ENCODE measurements at places on chromosomes 4 and X.

DNA sequence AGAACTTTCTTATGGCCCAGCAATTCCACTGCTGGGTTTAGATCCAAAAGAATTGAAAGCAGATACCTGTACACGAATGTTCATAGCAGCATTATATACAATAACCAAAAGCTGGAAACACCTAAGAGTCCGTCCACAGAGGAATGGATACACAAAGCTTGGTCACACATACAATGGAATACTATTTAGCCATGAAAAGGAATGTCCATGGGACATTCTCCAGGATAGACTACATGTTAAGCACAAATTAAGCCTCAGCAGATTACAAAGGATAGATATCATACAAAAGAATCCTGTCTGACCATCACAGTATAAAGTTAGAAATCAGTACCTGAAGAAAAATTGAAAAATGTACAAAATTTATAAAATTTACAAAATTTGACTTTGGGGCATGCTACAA, 12.7 kb upstream of the MAEA start:
- no peak for DNase-seq

DNA sequence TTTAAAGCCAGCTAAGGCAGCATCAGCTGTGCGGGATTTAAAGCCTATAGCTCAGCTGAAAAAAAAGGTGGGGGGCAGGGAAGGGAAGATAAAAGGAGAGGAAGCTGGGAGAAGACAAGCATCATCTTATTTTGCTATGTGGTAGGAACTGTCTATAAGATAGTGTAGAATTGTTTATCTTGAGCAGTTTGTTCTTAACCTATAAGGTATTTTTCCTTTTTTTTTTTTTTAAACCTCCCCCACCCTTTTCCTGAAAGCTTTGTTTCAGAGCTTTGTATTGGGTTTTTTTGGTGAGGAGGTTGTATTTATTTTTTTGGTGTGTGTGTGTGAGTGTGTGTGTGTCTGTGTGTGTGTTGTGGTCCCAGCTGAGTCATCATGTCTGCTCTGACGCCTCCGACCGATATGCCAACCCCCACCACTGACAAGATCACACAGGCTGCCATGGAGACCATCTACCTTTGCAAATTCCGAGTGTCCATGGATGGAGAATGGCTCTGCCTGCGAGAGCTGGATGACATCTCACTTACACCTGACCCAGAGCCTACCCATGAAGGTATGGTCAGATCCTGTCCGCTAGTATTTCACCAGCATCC, 531 bp downstream of the RUFY3 start:
- DNase-seq = no peak

DNA sequence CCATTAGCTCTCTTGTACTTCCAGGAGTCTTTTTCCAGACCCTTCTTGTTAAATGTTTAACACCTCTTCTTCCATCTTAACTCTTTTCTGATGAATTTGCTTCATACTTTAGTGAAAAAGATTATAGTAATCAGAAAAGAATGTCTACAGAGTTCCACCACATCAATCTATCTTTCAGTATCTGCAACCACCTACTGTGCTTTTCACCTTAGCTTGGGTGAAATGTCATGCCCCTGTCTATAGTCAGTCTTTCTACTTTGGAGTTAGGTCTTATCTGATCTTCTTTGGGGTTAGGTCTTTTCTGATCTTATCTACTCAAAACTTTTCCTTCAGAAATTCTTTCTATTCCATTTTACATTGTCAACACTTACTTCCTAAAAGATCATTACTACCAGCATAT, 1310.2 kb downstream of the PCDH7 start:
- no peak for DNase-seq

- no peak for DNase-seq
Observed at GRCh38 chrX:39248330-39248729, 447.1 kb downstream of the MID1IP1 start.

DNA sequence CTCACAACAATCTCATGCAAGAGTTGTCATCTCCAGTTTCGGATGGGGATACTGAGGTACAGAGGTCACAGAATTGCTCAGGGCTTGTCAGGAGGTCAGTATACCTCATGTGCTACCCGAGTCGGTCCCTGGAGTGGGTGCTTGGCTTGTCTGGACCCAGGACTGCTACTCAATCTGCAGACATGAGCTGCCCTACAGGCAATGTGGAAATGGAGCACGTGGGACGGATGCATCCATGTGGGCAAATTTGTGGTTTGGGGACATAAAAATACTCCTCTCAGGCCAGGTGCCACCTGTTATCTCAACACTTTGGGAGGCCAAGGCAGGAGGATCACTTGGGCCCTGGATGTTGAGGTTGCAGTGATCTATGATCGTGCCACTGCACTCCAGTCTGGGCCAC, 15.8 kb downstream of the USP11 start:
- DNase-seq = no peak

GRCh38 chr4:54550395-54551171, 107.2 kb upstream of the KIT start:
- DNase-seq = no peak

DNA sequence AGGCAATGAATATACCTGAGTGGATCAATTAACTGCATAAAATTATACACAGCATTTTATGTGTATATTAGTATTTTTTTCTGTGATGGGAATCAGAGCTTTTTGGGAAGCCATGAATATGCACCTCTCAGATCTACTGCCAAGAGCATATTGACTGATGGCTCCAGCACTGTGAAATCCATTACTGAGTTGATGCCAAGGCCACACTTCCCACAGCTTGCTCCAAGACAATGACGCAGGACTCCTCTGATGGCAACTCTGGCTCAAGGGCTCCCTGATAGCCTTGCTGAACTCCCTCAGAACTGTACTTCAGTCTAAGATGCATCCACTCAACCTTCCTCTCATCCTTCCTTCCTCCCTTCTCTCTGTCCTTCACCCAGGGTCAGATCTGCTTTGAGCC, 82.7 kb downstream of the OTC start:
- no peak for DNase-seq

- no peak for DNase-seq
Observed at GRCh38 chr4:107689912-107690587, 30.0 kb downstream of the PAPSS1 start.

GRCh38 chr4:140367738-140368137, 5.7 kb upstream of the SCOC start:
- no peak for DNase-seq

DNA sequence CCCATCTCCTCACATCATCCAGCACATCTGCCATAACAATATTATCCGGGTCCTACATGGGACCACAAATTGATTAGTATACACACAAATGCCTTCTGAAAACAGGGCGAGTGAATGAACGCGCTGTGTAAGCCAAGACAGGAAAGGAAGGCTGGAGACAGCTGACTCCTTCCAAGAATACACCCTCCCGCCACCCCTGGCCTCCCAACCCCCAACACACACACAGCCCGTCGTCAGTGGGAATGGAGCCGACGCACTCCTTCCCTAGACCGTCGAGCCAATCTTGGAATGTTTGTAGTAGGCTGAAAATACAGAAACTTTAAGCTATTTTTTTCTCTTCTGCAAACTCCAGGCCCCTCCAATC, 319 bp upstream of the MAGEH1 start:
- DNase-seq = no peak

DNA sequence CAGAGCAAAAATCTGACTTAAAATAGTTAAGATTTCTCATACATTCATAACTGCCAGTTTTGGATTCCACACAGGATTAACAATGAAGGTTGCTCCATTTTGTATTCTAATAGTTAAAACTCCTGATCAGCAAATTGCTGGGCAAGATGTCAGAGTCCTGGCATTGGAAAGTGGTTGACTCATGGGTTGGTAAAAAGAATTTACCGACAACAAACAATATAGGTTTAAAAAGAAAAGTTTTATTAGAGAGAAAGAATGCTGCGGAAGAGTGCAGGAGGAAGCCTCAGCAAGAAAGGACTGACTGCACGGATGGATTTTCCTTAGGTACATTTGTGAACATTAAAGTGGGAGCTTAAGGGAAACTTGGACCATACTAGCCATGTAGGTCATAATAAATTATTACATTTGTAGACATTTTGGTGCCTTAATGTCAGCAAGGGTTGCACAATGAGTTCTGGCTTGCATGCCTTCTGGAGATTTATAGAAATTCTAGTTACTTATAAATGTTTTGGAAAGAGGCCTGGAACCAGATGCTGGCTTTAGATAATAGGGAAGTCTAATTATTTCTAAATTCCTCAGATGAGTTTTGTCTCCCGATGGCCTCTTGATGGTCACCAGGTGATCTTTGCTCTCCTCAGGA, 25.4 kb upstream of the IL2 start:
- DNase-seq = no peak

DNA sequence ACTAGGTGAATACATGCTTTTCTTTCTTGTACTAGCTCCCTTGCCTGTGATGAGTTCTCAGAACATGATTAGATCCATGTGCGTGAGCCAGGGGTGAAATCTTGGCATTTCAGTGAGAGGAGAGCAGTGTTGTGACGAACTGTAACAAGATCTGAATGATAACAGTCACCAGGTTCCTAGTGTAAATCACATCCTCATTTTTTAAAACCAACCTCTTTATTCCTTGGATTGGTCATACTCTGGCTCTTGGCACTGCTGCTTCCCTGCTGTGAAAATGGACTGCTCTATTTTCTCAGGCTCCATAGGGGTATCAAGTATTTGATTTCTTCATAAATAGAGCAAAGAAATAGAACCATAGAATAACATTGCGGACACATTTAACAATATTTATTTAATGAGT, 206.3 kb downstream of the SLC4A4 start:
- DNase-seq = no peak

DNA sequence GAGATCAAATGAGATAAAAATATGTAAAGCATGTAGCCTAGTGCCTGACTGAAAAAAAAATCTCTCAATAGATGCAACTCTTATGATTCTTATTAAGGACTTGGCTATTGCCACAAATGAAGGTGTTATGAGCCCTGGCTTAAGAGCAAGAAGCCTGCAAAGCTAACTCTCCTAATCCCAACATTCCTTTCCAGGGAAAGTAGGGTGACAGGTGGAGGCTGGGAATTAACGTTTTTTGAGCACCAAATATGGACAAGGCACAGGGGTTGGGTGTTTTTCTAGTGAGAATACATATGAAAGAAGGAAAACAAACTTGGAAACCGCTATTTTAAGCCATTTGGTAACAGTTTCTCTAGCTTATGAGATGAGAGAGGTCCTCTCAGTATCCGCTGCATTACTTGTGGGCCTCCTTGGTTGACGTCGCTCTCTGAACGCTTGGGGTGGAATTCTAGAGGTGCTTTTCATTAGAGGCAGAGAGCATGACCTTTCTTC, 2.4 kb downstream of the RHOH start:
- no peak for DNase-seq

GRCh38 chr4:124290678-124291077, 421.9 kb downstream of the ANKRD50 start:
- DNase-seq = no peak

DNA sequence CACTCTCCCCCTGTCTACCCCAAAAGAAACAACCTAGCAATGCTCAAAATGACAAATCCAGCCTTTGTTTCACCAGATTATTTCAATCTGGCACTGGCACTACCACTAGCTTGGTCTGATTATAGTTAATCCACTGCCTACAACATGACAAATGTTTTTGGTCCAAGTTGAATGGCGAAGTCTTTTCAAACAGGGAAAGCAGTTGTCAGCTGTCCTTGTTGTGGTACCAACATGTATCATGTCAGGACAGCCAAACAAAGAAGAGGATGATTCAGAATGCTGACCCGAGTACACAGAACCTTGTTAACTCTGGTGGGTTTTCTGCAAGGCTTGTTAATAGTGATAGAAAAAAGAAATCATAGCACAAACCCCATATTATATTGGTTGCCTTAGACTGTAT, 160.8 kb upstream of the ANK2 start:
- no peak for DNase-seq

GRCh38 chr4:15592799-15593198, 62.4 kb downstream of the FBXL5 start:
- DNase-seq = no peak

DNA sequence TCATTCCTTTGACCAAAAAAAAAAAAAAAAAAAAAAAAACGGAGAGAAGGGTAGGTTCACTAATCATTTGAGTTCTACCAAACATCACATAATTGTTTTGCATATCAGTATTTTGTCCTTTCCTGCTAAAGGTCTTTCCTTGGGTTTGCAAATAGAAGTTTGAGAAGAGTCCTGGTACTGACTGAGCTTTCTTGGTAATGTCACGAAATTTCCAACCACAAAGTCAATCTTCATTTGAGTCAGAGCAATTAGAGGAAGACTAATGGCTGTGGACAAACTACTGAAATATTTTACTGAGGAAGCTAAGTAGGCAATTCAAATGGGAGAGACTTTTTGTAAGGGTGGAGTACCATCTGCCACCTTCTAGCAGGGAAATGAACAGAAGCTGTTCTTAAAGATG, 21.7 kb upstream of the CD40LG start:
- no peak for DNase-seq

DNA sequence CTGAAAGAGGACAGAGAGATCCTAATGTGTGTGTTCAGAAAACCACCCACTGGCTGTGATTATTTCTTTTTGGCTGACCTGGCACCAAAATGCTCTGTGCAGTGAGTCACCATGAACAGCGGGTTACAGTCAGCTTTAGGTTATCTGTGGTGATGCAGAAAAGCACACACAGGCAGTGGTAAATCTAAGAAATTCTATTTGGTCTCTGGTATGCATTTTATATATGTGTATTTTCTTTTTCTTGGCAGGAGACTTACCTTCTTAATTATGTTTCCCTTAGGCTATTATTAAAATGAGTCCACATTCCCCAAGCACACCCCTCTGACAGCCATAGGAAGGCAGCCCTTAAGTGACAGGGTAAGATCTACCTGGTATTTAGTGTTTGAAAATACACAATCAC, 79.1 kb upstream of the TFDP3 start:
- no peak for DNase-seq

DNA sequence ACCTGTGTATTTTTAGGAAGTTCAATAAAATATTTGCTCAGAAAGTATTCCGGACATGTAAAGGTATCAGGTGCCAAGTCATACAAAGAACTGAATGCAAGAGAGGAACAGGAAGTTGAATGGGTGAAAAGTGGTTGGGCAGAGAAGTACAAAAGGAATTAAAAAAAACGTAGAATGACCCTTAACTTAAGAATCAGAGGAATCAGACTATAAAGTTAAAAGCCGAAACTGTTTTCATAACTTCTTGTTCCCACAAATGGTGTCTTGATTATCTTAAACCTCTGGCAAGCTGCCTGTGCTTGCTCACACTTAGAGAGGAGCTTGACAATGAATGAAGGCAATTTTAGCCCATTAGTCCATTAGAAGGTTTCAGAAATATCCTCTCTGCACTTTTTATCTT, 81.6 kb upstream of the HHIP start:
- no peak for DNase-seq

GRCh38 chr4:156132196-156132595, 178.5 kb upstream of the CTSO start:
- DNase-seq = no peak

DNA sequence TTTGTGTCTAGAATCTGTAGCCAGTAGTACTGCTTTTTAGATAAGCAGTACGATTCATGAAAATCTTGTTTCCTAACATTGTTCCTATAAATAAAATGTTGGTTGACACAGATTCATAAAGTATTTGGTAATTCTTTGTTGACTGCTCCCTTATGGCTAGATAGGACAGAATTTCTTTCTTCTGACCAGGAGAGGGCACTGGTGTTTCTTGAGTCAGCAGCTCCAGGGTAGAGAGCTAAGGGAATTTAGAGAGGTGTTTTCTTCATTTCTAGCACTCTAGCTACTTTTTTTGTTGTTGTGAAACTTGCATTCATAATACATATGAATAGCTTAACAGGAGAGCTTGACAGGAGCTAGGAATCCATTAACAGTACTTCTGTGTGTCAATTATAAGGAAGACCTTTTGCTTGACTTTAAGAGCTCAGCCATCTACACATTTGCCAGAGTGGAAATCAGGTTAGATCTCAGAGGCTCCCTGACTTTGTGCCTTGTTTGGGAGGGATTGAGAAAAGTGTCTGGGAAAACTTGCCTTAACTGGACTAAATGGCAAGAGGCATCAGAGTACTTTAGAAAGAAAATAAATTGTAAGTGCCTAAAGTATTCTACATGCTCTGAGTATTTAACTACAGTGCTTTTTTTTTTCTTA, 756.1 kb downstream of the SH3BGRL start:
- no peak for DNase-seq
